ENCODE measurements at places on chromosomes 4 and X.

- DNase-seq, result no peak
These were observed 21.9 kb downstream of the DRP2 start for GRCh38 chrX:101241531-101241930.

GRCh38 chrX:70049925-70050324 lies at the start of gene AWAT2:
AWAT2 (minus strand) TSS chrX:70049938; CDS start chrX:70049932, 6 bp downstream.
- no peak for DNase-seq

GRCh38 chr4:25943312-25943711 lies 29.3 kb downstream of the SMIM20 start:
- peak; percentile 23 for DNase-seq

DNA sequence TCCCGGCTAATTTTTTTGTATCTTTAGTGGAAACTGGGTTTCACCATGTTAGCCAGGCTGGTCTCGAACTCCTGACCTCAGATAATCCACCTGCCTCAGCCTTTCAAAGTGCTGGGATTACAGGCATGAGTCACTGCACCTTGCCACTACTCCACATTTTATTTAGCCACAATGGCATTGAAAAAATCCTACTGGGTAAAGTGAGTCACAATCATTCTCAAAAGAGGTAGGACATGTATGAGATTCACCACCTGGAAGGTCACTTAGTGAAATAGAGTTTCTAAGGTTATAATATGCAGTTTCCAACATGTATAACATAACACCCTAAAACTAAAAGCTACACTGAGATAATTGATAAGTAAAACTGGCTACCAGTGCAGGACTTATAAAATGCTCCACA lies 159.2 kb downstream of the BTC start:
- no peak for DNase-seq

DNA sequence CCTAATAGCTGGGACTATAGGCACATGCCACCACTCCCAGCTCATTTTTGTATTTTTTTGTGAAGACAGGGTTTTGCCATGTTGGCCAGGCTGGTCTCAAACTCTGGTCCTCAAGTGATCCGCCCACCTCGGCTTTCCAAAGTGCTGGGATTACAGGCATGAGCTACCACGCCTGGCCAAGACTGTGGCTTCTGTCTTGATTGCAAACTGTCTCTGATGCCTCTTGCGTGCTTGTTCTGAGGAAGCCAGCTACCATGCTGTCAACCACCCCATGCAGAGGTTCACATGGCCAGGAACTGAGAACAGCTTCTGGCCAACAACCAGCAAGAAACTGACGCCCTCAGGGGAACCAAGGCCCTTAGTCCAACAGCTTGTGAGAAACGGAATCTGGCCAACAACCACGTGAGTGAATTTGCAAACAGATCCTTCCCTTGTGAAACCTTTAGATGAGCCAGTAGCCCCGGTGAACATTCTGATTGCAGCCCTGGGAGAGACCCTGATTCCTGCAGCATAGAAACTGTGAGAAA lies 71.2 kb downstream of the SUPT20HL2 start:
- peak; percentile 64 for DNase-seq

DNA sequence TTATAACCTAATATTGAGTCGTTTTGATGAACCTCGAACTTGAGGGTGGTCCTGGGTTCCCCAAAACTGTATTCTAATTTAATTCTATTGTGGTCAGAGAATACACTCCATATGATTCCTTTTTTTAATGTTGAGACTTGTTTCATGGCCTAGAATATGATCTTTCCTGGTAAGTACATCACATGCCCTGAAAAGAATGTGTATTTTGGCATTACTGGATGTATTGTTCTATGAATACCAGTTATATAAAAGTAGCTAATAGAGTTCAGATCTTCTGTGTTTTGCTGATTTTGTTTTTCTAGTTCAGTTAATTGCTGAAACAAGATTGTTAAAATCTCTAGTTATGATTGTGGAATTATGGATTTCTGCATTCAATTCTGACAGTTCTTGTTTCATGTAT lies 18.8 kb downstream of the PRRG1 start:
- no peak for DNase-seq

DNA sequence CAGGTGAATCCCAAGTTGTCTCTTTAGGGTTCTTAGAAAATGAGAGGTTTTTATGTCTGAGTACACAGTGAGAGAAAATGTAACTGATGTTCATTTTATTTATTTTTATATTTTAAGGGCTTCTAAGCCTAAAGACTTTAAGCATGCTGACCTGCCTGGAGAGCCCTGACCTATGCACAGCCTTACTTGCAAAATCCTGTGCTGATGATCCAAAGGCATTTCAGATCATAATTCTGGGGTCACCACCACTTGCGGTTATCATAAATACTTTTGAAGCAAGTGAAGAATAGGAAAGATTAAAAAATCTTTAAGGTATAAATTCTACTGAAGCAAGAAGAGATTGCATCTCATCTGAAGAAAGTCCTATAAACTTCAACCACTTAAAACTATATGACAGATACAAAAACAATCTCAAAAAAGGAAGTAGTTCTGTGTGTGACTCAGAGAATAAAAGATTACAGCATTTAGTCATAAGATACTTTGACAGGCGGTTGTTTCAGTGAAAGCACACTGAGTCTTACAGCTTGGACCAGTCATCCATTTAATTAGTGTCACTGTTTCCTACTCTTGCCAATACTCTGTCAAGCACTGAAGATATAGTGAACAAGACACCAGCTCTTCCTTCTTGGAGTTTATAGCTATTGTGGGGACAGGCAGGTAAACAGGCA lies 245.2 kb upstream of the DIPK2B start:
- DNase-seq, result peak; percentile 32

DNA sequence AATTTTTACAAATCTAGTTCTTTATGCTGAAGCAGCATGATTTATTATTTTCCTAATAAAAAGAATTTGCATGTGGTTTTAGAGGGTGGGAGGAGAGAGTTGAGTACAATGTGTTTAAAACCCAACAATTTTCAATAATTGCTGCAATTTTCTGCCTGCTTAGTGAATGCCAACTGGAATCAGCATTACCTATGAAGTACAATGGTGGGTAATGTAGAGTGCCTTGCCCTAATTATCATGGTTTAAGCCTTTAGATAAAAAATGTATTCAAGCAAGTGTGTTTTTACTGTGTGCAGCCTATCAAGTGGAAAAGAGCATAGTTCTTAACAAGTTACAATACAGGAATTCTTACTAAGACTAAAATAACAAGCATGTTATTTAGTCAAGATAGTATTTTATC lies 77.9 kb upstream of the ANKRD50 start:
- no peak for DNase-seq

DNA sequence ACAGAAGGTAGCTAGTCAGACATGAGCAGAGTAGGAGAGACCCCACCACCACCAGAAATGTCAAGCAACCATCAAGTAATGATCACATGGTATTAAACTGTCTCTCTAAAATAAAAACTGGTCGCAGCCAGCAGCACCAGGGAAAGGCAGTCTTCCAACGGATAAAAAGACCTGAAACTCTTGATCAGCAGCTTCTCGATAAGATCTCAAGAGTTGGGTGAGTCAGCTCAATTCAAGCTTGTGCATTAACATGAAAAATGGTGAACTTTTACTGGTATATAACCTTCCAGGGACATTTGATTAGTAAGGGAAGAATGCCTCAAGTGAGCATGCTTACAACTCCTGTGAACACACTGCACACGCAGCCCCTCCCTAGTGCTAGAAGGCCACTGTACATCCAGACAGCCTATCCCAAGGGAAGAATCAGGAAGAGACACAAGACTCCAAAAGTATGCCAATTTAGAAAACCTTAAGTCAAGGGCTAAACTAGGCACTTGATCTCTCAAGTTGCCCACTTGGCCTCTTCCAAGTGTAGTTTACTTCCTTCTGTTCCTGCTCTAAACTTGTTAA lies 270.0 kb upstream of the GNPDA2 start:
- no peak for DNase-seq

DNA sequence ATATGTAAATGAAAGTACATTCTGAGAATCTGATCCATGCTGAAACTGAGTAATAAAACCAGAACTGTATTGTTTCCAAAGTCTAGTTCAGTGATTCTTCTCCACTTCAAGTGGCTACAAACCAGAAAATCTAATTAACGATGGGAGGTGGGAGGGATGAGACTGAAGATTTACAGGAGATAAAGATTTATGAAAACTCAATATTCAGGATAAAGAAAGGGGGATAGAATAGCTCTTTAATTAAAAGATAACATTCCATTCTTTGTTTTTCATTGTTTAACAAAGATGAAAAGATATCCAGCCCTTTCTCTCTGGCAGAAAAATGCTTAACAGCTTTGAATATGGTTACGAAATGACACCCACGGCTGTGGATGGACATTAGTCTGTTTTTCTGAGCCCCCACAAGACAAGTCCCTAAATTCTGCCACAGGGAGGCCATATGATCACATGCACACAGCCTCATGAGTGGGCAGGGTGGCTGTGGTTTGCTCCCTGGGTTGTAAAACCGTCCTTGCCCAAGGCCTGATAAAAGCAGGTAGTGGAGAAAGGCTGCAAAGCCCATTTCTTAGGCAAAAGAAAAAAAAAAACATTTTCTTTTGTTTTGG lies 36.4 kb downstream of the TMEM150C start:
- DNase-seq, result no peak

GRCh38 chrX:1378306-1378759 lies 13.6 kb downstream of the SLC25A6 start:
- DNase-seq, result no peak

DNA sequence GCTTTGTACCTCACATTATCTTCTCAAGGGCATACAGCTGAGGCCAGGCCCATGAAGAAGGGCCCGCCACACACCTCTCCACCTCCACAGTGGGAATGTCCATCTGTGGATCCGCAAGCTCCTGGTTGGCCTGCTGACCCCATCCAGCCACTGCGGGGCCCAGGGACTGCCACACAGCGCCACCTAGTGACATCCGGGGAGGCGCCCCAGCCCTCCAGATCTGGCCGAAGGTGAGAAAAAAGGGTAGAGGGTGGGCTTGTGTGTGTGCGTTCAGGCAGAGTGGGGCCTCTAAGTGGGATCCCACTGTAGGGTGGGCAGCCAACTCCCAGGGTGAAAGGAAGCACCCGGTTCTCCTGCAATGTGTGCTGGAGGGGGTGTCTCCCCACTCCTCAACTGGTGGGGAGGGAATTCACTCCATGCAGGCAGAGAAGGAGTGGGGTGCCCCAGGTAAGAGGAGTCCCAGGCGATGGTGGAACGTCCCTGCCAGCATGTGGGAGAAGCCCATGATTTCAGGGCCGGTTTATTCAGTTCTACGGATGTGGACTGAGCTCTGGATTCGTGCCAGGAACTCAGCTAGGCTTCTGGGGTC lies 117.3 kb downstream of the ENPP6 start:
- DNase-seq, result no peak

DNA sequence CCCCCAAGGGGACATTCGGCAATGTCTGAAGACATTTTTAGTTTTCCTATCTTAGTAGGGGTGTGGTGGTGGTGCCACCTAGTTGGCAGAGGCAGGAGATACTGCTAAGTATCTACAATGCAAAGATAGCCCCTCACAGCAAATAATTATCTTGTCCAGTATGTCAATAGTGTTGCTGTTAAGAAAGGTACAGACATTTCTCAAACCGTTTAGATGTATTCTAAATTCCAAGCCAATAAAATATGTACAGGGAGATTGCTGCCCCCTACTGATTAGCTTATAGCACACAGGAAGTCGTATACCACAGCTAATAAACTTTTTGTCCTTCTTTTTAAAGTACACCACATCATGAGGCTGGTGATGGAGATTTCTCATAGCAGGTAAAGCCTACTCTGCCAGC lies 260.5 kb downstream of the TMA16 start:
- peak; percentile 31 for DNase-seq

GRCh38 chr4:167233685-167234315 lies 494 bp downstream of the SPOCK3 start:
- DNase-seq, result peak; percentile 20

DNA sequence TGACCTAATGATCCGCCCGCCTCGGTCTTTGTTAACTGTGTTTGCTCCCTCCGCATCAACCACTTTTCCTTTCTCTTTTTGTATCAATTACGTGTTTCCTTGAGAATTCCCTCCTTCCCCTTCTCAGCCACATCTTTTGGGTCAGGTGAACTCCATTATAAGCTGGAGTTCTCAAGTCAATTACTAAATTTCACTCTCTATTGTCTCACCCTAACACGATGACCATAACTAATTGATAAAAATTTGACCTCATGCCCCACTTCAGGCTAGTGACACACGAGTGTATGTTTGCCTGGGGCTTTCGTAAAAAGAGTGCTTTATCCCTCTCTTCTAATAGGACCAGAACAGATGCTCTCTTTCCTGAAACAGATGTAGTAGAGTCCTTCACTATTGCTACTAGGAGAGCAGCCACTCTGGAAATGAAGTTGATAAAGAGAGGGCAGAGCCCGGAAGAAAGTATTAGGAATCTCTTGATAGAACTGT lies 403.6 kb upstream of the ANXA10 start:
- DNase-seq, result no peak

- DNase-seq, result no peak
These were observed 241.8 kb downstream of the PRDM5 start for GRCh38 chr4:120680647-120681228.

- peak; percentile 44 for DNase-seq
These were observed 129.5 kb downstream of the LARP7 start for GRCh38 chr4:112766422-112766821.

GRCh38 chr4:123956204-123956603 lies 559.6 kb downstream of the SPRY1 start:
- DNase-seq, result no peak

- DNase-seq, result no peak
These were observed 37.7 kb downstream of the ACE2 start for GRCh38 chrX:15563056-15563455.

DNA sequence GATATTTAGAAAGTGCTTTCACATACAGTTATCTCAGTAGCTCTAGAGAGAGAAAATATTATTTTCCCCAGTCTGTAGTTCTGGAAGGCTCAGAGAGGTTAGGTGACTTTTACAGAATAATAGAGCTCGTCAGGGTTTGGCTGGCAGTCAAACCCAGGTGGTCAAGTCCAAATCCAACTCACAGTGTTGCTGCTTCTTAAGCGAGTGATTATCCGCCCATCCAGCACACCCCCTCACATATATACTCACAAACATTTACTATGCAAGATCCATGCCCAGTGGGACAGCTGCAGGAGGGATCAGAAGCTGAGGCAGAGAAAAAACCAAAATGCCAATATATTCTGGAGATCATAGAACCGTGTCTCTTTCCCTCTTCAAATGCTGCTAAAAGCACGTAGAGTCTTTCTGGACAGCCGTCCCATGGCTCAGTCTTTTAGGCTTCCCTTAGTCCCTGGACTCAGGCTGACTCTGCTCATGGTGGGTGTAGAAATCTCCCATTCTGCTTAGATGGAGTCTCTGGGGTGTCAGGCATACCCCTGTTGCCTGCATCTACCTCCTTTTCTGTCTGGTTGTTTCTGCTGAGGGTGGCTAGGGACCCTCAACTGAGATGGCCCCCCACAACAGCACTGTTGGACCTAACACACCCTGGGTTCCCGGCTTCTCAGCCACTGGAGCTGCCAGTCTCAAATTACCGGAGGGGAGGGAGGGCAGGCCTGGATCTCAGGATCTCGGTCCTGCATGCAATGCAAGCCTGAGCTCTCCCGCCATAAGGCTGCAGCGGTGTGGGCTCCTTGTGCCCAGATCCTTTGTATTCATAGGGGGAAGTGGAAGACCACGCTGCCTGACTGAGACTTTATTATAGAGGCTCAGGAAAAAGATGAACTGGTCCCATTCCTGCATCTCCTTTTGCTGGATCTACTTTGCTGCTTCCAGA lies at the start of gene CHRNA9:
TSS of gene CHRNA9 (plus strand) at position 743 of the 934 bp plus-strand sequence. CDS start at position 878, 135 bp downstream.
- peak; percentile 37 for DNase-seq

- DNase-seq, result peak; percentile 91
These were observed 51.8 kb downstream of the TLR10 start for GRCh38 chr4:38730830-38731646.

Data from myocyte (in vitro differentiated cells).